ENCODE measurements at places on chromosomes 12 and 14. TPM values are rescaled to one million over a fixed set of nuclear protein-coding genes. Genes with fewer than 3 reads are reported as not detected.

TCTN2 gene
- 35.7 TPM for polyA plus RNA-seq

DNA sequence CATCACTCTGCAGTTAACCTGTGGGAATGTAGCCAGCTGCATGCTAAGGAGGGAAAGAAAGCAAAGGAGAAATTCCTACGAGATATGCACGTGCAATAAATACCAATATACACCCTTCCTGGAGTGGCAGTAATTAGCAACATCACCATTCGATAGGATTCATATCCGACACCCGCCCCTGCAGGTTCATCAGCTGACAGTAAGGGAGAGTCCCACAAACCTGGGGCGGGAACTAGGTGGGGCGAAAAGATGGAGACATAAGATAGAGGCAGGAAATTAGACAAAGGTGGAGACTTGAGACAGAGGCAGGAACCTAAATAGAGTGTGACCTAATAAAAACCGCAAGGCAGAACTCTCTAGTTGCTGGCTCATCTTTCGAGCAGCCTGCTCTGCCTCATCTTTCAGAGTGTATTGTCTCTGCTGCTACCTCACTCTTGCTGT lies 51.6 kb downstream of the PLEKHG3 start:
- DNase-seq: no peak

GRCh38 chr14:73794146-73794545 lies 57.5 kb upstream of the PTGR2 start:
- DNase-seq: no peak

DNA sequence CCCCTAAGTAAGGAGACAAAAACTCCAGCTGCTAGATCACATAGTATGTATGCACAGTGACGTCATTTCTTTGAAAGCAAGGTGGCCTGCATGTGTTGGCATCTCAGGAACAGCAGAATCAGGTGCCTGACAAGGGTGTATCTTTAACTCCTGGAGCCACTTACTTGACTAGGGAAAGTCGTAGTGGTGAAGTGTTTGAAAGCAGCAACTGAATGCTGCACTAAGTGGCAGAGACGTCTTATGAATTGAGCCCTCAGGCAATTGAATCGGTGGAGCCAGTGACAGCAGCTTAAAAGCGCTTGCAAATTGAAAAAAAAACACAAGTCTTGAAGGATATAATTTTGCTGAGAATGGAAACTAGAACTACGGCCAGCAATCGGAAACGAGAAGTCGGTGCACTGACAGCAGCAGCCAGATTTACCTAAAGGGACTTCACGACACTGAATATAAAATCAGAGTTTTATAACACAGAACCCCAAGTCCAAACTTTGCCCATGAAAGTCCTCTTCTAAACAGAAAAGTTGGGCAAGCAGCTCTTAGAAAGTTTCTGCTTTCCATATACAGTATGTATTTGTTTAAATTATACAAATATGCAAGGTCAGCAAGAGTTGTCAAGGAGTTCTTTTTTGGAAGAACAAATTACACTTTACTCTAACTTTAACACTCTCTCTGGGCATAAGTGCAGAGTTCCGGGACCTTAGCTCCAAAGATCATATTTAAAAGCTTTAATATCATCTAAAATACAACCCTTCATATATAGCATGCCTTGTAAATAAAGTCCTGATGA lies 1.1 kb downstream of the IGF1 start:
- DNase-seq: no peak

DNA sequence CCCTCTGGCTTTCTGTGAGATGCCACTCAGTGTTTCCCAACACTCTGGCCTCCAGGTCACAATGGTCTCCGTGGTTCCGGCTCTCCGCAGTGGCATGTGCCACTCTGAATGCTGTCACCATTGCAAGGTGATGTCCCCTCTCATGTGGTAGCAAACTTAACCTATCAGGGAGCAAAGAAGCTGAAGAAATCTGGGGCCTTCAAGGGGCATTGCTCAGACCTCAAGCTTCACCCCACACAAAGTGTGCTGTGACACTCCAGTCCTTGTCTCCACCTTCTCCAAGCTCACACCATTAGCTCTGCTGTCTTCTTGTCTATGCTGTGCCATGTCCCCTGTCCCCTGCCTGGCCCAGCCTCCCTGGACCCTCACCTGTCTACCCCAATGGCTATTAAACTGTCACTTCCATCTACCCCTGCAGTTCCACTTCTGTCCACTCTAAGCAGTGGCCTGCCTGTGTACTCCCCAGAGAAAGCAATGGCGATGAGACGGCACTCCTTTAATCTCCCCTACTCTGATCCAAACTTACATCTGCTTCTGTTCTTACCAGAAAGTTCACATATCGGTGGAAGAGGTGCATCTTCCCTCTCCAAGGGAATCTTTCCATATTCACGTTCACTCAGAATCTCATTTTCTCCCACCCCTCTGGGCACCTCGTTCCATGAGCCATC lies 93.7 kb downstream of the DHRS2 start:
- no peak for DNase-seq

STAC3 gene
- polyA plus RNA-seq: 8.4 TPM

DNA sequence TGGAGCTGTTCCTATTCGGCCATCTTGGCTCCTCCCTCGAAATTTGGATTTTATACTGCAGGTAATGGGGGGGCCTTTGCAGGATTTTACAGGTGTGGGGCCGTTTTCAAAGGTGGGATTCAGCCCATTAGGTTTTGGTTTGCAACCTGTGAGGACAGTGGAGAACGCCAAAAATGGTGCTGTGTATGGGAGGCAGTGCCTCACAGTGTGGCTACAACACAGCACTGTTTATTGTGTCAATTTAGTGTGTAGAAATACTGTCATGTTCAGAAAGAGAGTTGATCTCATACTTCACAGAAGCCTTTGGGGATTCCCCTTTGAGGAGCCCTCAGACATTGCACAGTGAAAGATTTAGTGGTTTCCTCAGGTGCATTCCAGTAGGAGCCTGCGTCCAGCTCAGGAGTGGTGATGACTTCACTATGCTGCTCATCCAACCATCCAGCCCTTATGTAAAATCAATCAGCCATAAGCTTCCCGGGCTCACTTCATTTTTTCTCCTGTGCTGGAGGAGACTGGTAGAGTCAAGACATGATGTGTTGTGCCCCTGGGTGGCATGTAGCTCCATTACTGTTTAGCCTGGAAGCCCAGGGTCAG lies 92.7 kb upstream of the PRMT8 start:
- no peak for DNase-seq

GRCh38 chr14:103961928-103962578 lies 19.7 kb upstream of the RD3L start:
- no peak for DNase-seq

SPIC gene
- not detected for polyA plus RNA-seq

DNA sequence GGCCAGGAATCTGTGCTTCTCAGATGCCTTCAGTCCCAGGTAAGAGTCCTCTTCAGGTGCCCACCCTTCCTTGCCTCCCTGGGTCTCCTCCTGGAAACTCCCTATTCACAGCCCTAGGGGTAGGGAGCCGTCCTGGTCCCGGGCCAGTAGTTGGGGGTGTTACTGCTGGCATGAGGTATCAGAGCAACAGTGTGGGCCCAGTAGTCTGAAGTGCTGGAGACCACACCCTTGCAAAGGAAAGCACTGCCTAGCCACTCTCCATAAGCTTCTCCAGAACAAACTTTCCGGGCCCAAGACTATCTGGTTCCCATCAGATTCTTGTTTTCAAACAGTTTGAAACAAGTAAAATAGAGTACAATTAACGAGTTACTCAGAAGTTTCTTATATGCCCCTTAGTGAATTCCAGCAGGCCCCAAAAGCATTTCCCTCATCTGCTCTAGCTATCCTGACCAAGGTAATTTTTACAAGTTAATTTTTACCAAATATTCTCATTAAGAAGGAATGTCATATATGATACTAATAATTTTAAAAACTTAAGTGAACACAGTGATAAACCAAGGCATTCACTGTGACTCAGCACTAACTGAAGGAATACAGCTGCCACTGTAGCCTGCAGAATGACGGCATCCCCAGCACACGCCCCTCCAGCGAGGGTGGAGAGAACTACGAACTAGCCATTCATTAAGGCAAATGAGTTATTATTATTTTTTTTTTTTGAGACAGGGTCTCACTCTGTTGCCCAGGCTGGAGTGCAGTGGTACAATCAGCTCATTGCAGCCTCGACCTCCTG lies 49.4 kb downstream of the MOK start:
- no peak for DNase-seq

Data from left renal cortex interstitium (tissue), 4 donors.